NCI-H526 treated with DMSO at 0.1 percent for 48 hours (cell line): ENCODE measurements at places on chromosomes 13 and 19.

DNA sequence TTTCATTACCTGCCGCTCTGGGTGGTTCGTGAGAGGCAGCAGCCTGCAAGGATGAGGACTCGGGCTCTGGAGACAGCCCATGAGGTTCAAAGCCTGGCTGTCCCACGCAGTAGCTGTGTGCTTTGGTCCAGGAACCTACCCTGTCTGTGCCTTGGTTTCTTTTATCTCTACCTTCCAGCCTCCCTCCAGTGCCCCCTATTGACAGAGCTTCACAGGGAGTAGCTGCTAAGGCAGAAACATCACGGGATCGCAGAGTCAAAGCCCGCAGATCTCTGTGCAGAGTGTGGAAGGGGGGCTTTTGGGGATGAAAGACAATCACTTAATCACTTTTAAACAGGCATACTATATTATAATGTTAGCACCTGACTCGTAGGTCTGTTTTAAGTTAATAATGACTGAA, 16.2 kb downstream of the ZNF71 start:
- no peak for DNase-seq

- no peak for DNase-seq
Measured at GRCh38 chr19:37551129-37551993, 43.2 kb downstream of the ZNF571 start.

- DNase-seq = no peak
Measured at GRCh38 chr13:50847501-50847900, 4.0 kb upstream of the DLEU7 start.

- no peak for DNase-seq
Measured at GRCh38 chr19:5950741-5951140, 27.2 kb downstream of the RANBP3 start.

DNA sequence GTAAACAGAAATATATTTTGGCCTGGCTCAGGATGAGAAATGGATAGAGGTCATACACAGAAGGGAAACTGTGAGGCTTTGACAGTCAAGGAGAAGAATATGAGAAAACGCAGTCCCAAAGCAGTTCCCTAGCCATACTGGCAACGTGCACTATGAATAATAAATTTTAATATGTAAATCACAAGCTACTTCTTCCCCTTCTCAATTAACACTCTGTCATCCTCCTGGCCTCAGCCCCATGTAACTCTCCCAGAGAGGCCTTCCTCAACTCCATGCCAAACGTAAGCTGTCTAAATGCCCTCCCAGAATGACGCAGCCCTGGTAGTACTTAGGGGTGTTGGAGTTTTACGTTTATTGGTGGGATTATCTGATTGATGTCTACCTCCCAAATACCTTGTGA, 732.6 kb downstream of the LIG4 start:
- DNase-seq = no peak

- DNase-seq = peak; percentile 10
Measured at GRCh38 chr13:33676045-33676989, 141.6 kb upstream of the RFC3 start.

DNA sequence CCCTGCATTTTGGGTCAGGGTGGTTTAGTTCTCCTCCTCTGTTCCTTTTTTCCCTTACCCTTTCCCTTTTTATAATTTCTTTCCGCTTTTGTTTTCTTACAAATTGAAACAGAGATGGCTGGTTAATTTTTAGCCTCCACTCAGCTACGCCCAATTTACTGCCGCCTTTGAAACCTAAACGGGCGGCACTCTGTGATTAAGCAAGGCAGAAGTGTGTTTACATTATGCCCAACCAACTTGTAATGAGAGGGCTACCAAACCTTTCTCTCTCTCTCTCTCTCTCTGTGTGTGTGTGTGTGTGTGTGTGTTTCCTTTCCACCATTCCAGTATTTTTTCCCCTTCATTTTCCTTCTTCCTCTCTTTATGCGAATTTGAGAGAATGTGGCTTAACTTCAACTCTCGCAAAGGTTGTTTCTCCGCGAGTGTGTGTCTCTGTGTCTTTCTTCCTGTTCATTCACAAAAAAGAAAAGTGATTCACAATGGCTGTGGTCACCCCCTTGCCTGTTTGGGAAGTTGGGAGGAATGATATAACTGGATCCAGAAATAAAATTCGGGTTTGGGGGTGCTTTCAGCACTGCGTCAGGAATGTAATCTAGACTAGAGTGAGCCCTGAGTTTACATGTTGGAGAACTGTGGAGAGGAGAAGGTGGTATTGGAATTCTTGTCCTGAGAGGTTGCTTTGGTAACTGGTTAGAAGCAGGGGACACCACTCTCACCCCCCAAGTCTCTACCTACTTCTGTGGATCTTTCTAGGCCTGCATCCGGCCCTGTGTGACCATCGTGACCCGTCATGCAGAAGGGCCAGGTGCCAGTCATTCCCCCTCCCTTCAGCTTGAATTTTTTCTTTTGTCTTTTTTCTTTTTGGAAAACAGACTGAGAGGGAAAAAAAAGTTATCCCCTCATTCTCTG, 31.4 kb downstream of the NFIX start:
- DNase-seq = no peak

- DNase-seq = no peak
Measured at GRCh38 chr19:8332976-8333766, 9.9 kb downstream of the KANK3 start.

GRCh38 chr19:17522988-17523872, 11.8 kb downstream of the PGLS start:
- DNase-seq = no peak

GRCh38 chr13:113186061-113186900, 22.2 kb downstream of the PCID2 start:
- DNase-seq = no peak

DNA sequence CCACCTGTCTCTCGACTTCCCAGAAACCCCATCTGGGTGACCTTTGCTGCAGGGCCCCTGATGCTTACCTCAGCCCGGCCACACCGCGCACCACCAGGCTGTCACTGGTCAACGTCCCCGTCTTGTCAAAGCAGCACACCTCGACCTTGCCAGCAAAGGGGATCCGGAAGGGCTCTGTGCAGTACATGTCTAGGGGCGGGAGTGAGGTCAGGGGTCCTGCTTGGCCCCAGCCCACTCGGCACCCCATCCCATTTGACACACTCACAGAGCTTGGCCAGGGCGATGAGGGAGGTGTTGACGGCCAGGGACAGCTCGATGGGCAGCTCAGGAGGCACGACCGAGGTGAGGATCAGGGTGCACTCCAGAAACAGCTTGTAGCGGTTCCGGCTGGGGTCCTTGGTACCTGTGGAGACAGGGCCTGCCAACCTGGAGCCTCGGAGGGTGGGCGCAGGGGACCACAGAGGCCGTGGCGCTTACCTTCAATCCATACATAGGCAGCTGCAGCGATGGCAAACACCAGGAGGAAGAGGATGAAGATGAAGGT, 8.4 kb downstream of the ATP13A1 start:
- no peak for DNase-seq

DNA sequence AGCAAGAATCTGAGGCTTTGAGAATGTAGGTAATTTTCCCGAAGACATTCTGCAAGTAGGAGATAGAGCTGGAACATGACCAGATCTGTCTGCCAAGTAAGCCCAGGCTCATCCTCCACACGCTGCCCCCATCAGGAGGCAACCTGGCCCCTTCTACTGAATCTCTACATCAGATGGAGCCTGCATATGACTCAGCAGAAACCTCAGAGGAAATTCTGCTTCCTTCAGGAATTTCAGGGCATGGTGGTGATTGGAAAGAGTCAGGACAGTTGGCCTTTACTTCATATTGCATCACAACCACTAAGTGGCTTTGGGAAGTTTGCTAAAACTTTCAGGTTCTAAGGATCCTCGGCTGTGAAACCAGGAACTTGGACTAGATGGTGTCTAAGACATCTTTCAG, 85.2 kb downstream of the LRRC63 start:
- DNase-seq = no peak

- no peak for DNase-seq
Measured at GRCh38 chr19:37719927-37720265, 335 bp upstream of the ZNF607 start.

DNA sequence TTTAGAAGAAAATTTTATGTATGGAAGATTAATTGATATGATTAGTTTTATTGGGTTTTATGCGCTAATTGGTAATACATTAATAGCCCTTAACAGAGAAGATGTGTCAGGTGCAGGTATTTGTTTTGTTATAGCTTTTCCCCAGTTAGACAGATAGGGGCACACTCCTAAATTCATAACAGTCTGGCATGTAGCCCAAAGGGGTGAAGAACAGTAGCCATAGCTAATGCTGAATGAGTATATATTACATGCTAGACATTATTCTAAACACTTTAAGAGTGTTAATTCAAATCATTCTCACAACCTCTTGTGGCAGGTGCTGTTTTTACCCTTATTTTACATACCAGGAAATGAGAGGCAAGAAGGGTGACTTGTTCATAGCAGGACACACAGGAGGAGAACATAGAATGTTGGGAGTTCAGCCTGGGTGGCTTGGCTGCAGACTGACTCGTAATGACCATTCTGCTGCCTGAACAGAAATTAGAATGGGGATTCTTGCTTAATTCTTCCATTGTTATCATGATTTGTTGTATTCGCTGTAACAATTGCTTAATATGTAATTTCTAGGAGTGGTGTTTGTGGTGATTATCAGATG, 20.1 kb downstream of the PCCA start:
- peak; percentile 25 for DNase-seq

- no peak for DNase-seq
Measured at GRCh38 chr13:33548069-33548468, 262.5 kb upstream of the STARD13 start.

- no peak for DNase-seq
Measured at GRCh38 chr13:21362741-21363140, 96.4 kb downstream of the ZDHHC20 start.

DNA sequence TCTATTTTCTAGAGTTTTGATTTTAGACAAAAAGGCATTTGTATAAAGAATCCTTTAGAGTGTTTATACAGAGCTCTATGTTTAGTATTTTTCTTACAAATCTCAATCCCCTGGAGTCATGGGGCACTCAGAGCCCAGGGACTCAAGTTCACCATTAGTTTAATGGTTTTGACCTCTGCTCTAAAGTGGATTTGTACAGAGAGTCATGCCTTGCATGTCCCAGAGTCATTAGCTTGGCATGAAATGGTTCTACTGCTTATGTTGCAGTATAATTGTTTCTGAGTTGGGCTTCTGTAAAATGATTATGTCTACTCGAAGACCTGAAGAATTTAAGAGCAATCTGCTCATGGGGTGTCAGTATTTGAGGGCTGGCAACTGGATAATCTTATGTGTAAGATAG, 406.2 kb downstream of the DLEU7 start:
- DNase-seq = no peak

DNA sequence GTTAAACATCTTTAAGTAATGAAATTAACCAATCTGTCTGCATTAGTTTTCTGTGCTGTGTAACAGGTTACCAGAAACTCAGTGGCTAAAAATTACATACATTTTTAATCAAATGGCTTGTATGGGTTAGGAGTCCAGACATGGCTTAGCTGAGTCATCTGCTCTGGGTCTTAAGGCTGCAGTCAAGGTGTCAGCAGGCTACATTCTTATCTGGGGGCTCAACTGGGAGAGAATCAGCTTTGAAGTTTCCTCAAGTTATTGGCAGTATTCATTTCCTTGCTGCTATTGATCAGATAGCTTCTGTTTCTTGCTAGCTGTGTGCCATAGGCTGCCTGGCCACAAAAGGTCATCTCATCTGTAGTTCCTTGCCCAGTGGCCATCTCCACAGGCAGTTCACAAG, 1163.0 kb downstream of the DIAPH3 start:
- DNase-seq = no peak

DNA sequence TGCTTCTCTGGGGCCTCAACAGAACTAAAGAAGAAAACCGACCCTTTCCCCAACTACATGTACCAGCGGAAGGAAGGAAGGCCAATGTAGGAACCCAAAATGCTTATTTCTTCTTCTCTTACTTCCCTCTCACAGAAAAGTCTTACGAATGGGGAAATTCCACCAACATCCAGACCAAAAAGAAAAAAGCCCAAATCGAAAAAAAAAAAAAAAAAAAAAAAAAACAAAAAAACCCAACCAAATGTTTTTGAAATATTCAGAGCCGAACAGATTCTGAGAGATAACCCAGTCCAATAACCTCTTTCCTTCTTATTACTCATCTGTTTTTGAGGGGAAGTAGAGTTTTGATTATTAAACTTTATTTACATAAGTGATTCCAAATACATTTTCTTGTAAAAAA, 3.9 kb downstream of the PPM1N start:
- DNase-seq = no peak

GRCh38 chr19:29978080-29978479, 36.0 kb downstream of the URI1 start:
- no peak for DNase-seq

GRCh38 chr19:19034204-19034624, 811 bp downstream of the ARMC6 start:
- peak; percentile 33 for DNase-seq

- DNase-seq = no peak
Measured at GRCh38 chr19:42246922-42247639, 4.7 kb upstream of the GSK3A start.

GRCh38 chr13:99862244-99862643, 109.3 kb downstream of the ZIC5 start:
- no peak for DNase-seq

DNA sequence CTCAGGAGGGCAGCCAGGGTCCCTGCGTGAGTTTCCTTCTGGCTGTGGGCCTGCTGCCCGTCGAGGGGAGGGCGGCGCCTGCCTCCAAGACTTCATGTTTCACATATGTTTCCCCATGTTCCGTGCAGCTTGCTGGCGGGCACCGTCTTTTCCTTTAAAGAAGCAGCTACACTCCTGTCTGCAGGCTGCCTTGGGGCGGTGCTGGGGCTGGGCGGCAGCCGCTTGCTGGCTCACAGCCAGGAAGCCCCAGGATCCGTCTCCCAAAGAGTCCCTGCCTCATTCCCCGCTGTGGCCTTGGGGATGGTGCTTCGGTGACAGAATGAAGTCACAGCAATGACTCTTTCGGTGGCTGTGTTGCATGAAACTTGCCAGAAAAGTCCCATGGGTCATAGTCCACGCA, 24.9 kb downstream of the PIAS4 start:
- DNase-seq = no peak

- no peak for DNase-seq
Measured at GRCh38 chr13:26895808-26896466, 135.4 kb upstream of the GPR12 start.

DNA sequence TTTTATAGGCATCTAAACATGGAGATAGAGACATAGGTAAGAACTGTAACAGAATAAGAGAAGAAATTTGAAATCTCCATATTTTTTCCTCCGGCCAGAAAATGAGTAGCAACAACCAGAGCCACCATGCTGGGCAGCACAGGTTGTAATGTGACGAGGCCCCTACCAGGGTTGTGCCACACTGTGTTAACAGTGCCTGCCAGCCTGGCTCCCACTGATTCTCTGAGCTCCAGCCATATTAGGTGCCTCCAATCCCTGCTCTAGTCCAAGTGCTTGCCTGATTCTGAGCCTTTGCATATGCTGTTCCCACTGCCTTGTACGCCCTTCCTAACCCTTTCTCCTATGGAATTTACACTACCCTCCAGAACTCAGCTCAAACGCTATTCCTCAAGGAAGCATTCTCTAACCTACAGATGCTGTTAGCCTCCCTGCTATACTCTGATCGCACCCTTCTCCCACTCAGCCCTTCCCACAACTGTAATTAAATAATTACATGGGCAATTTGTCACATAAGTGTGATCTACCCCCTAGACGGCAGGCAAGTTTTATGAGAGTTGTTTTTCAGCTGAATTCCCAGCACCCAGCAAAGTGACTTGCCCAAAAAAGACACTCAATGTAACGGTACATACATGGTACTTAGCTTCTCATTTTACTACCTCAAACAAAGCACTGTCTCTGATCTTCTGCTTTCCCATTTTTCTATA, 37.6 kb upstream of the STARD13 start:
- DNase-seq = no peak
